ENCODE measurements at places on chromosomes 3 and 15.
A peak's percentile ranks its signal among the peaks of the same experiment; 100 is the strongest.

- no peak for DNase-seq
These were observed 8.5 kb downstream of the SEC13 start for GRCh38 chr3:10312391-10312790.

- DNase-seq, result peak; percentile 82
These were observed 8.7 kb downstream of the DAZL start for GRCh38 chr3:16596352-16597032.

GRCh38 chr3:71035314-71035713 lies 548.2 kb downstream of the FOXP1 start:
- no peak for DNase-seq

DNA sequence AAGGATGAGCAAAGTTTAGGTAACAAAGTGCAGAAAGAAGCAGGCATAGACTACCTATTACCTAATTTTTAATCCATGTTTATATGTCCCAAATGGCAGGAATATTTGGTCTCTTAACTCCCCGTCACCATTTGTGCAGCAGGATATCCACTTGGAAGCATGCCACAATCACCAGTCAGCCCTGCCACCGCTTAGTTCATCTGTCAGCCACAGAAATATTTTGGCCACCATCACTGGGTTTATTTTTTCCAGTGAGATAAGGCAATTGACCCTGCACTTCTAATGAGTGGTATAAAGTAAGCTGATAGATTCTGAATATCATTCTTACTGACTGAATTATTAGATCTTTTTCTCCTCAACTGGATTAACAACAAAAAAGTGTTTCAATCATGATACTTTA lies 152.9 kb upstream of the SOX2 start:
- DNase-seq, result no peak

- no peak for DNase-seq
These were observed 35.2 kb downstream of the HMCES start for GRCh38 chr3:129313665-129314385.

GRCh38 chr15:71705151-71705550 lies 105.2 kb upstream of the NR2E3 start:
- no peak for DNase-seq

GRCh38 chr3:124246376-124246775 lies 254.5 kb upstream of the ROPN1 start:
- no peak for DNase-seq

- DNase-seq, result no peak
These were observed 76.0 kb downstream of the SLCO3A1 start for GRCh38 chr15:91929509-91929908.

GRCh38 chr3:196942226-196942914 lies at the start of gene NCBP2:
NCBP2 (minus strand) TSS chr3:196942528; CDS start chr3:196942503, 25 bp downstream.
- DNase-seq, result peak; percentile 99

GRCh38 chr3:175266478-175266877 lies 407.3 kb downstream of the NAALADL2 start:
- no peak for DNase-seq

GRCh38 chr3:170040418-170040817 lies 2.6 kb downstream of the GPR160 start:
- DNase-seq, result no peak

GRCh38 chr3:66593978-66594377 lies 93.2 kb upstream of the LRIG1 start:
- no peak for DNase-seq

GRCh38 chr3:197165890-197166289 lies 132.5 kb downstream of the DLG1 start:
- no peak for DNase-seq

DNA sequence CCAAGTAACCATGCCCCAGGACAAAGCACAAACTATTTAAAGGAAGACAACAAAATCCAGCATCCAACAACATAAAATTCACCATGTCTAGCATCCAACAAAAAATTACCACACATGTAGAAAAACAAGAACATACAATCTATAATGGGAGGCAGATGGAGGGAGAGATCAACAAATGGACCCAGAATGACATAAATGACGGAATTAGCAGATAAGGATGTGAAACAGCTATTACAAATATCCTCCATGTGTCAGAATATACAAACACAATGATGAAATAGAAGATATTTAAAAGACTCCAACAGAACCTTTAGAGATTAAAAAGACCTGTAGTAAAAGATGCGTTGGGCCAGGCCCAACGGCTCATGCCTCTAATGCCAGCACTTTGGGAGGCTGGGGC lies 10.8 kb downstream of the LYSMD4 start:
- DNase-seq, result no peak

- peak; percentile 63 for DNase-seq
These were observed 15.4 kb upstream of the RFC4 start for GRCh38 chr3:186821429-186822387.

DNA sequence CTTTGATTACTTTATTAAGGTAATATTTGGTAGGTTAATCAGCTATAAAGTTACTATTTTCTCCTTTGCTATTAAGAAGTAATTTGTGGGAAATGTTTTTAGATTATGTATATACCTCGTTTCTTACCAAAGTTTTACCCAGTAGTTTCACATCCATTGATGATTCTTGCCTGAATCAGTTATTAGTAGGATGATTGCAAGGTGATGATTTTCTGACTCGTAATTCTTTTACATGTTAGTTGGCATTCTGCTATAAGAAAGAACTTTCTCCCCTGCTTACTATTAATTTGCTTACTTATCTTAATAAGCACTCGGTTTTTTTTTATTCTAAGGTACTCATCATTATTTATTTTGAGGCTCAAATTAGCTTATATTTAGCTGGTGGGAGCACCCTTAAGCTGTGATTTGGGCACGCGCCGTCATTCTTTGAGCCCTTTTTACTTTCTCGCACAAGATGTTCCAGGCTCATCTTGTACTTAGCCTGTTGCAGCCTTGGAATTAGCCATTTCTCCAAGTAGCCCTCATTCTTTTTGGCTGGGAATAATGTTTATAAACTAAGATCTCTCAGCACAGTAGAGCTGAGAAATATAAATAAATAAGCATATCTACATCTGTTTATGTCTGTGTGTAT lies 15.3 kb downstream of the USP3 start:
- DNase-seq, result no peak

GRCh38 chr3:195893516-195893915 lies 14.8 kb downstream of the TNK2 start:
- DNase-seq, result no peak

- DNase-seq, result no peak
These were observed 3.0 kb downstream of the ROBO2 start for GRCh38 chr3:77042882-77043281.

GRCh38 chr15:91023720-91024119 lies 1.3 kb upstream of the VPS33B start:
- no peak for DNase-seq

DNA sequence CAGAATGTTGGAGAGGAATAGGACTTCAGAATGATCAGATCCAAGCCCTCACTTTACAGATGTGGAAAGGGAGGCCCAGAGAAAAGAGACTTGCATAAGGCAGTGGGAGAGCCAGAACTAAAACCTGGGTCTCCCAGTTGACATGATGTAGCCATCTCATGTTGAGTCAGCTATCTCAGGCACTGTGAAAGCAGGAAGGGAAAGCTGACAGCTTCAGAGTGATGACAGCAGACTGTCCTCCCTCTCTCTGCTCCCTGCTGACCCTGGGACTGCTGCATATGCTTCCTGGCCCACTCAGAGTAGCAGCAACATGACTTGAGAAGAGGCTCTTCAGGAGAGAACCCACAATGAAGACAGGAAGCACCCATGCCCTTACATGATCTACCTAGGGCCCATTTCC lies 14.7 kb downstream of the FHIT start:
- DNase-seq, result peak; percentile 43

DNA sequence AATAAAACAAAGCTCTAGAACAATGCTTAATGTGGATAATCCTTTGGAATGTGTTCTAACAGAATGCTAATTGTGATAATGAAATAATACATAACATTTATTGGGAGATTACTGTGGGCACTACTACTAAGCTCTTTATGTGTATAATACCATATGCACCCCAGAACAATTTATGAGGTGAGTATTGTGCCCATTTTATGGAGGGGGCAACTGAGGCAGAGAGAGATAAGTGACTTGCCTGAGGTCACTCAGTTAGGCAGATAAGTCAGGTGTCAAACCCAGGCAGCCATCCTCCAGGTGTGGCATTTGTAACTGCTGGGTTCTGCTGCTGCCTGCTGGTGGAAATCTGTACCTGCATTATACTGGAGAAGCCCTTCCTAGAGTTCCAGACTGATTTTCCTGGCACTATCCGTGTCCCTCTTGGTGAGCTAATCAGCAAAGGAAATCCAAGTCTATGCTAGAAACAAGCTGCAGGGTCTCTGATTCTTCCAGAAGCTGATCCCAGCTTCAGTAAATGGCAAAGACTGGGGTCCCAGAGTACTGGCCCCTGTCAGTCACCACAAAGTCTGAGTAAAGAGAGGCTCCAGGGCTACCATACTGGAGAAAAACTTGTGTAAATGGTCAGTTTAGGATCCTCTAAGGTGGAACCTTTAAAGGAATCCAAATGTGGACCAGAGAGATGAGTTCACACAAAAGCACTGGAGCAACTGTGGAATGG lies 22.6 kb upstream of the RBP1 start:
- no peak for DNase-seq

DNA sequence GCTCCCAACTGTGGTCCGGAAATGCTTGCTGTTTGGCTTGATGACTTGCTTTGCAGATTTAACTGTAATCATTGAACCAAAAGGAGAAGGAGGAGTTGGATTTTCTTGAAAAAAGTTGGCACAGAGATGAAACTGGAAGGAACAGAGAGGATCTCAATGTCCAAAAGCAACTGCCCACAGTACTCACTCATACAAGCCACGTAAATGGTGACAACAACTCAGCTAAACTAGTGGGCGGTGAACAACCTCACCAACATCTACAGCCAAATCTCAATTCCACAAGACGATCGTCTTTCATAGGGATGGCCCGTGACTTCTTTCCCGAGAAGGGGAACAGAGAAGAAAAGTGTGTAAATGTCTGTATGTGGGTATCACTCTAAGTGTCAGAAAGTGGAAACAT lies 48.1 kb downstream of the MYO5C start:
- no peak for DNase-seq

GRCh38 chr3:42078677-42079076 lies 12.5 kb upstream of the TRAK1 start:
- DNase-seq, result no peak

DNA sequence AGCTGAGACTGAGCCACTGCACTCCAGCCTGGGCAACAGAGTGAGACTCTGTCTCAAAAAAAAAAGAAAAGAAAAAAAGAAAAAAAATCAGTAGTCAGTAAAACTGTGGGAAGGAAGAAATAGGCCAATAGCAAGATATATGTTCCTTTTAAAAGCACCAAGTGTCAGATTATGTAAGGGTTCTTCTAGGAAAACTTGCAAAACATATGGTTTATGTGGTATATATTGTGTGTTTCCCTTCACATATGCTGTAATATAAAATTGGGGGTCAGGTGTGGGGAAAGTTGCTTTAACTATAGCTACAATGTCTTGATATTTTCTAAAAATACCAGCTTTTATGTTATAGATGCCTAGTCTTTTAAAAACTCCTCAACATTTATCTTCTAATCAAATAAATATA lies 64.6 kb downstream of the ESYT3 start:
- DNase-seq, result no peak

- peak; percentile 76 for DNase-seq
These were observed 7.1 kb downstream of the CPN2 start for GRCh38 chr3:194344012-194344411.

- no peak for DNase-seq
These were observed 10.7 kb downstream of the KLF15 start for GRCh38 chr3:126346466-126346865.

GRCh38 chr3:98514948-98515347 lies 7.8 kb downstream of the CLDND1 start:
- no peak for DNase-seq

- DNase-seq, result no peak
These were observed 623.7 kb downstream of the GRM7 start for GRCh38 chr3:7484636-7485035.

GRCh38 chr3:3189102-3189727 lies 9.7 kb upstream of the CRBN start:
- DNase-seq, result no peak

DNA sequence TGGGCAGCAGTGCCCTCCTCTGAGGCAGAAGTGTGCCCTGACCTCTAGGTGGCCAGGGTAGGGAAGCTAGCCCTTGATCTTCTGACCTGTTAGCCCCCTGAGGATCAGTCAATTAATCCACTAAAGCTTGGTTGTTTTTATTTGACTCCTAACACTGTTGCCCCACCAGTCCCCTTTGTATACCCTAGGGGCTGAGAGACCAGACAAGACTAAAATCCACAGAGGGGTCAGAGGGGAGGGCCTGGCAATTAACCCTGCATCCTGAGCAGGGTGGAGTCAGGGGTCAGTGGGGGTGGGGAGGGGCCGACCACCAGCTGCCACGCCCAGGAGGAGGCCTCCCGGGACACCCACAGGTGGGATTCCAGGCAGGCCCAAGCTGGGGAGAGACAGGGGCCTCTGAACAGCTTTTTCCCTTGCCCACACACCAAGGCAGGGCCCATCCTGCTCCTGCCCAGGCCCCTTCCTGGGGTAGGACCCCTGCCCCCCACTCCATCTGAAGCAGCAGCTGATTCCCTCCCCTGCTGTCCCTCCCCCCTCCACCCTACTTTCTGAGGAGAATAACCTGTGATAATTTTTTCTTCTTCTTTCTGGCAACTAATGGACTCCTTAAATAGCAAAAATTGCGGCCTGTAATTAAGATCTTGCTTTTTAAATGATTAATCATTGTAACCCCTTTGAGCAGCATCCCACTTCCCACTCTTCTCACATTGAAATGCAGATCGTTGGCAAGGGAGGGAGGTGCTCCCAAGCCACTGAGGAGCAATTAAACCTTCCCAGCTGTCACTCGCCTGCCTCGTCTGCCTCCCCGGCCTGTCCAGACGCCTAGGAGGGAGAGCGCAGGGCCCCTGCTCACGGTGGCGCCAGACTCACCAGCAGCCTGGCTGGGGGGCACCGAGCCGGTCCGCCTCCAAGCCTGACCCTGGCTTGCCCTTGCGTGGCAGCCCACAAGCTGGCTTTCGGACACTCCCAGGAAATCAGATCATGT lies 51.9 kb downstream of the RHCG start:
- DNase-seq, result no peak

- DNase-seq, result no peak
These were observed 102.5 kb downstream of the MYH15 start for GRCh38 chr3:108407886-108408285.

DNA sequence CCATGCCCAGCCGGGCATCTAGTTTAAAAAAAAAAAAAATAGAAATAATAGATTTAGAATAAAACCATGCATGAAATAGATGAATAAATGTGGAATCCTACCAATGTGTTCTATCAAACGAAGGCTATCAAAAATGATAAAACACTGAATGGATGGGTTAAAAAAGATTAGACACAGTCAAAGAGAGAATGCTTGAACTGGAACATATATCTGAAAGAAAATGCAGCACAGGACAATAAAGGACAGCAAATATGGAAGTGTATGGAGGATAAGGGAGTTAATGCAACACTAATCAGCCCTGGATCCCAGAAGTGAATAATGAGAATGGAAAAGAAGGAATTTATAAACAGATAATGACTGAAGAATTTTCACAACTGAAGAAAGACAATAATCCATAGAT lies 571.7 kb downstream of the GRM7 start:
- DNase-seq, result no peak

GRCh38 chr15:54273928-54274327 lies 295.7 kb downstream of the UNC13C start:
- DNase-seq, result no peak
